ENCODE measurements at places on chromosomes 1 and 21.

DNA sequence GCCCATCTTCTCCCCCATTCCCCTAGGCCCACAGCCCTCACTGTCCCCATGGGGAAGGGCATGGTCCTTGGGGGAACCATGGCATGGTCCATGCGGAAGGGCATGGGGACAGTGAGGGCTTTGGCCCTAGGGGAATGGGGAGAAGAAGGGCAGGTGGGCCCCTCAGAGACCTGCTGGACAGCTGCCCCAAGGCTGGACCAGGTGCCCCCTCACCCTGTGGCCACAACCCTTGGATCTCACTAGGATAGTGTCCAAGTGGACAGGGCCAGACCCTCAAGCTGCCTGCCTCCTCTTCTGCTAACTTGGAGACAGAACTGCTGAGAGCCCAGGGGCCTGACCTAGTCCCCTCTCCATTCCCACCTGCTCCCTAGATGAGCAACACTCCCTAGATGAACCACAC, 12.4 kb upstream of the SMYD3 start:
- DNase-seq, result no peak

- no peak for DNase-seq
These were observed 14.3 kb upstream of the NASP start for GRCh38 chr1:45569571-45569961.

- DNase-seq, result peak; percentile 32
These were observed 28.7 kb downstream of the PTGFR start for GRCh38 chr1:78519446-78519845.

DNA sequence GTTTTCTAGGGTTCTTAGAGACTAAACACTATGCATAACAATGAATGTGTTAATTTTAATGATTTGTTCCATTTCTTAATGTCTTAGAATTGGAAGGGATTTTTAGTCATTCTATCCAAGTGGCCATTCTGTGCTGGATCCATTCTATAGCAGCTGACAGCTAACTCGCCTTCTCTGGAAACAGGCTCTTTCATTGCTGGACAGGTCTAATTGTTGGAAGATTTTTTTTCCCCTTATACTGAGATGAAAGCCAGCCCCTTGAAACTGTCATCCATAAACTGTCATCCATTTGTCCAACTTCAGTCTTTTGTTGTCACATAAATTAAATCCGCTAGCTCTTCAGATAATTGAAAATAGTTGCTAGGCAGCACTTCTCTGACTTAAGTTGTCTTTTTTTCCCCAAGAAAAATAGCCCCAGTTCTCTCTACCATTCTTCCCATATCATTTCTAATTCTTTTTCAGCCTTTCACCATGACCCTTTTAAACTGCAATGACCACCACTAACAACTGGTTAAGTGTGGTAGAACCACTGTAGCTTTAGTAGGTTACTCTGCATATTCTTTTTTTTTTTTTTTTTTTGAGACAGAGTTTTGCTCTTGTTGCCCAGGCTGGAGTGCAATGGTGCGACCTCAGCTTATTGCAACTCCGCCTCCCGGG, 19.7 kb downstream of the AK4 start:
- no peak for DNase-seq
